Nephron progenitor cell (in vitro differentiated cells): ENCODE measurements at places on chromosomes 16 and 17.
A peak's percentile ranks its signal among the peaks of the same experiment; 100 is the strongest.

- DNase-seq: no peak
These were observed 21.3 kb upstream of the HEXD start for GRCh38 chr17:82396601-82397435.

- no peak for DNase-seq
These were observed 6.6 kb downstream of the ZDHHC7 start for GRCh38 chr16:85004587-85005205.

DNA sequence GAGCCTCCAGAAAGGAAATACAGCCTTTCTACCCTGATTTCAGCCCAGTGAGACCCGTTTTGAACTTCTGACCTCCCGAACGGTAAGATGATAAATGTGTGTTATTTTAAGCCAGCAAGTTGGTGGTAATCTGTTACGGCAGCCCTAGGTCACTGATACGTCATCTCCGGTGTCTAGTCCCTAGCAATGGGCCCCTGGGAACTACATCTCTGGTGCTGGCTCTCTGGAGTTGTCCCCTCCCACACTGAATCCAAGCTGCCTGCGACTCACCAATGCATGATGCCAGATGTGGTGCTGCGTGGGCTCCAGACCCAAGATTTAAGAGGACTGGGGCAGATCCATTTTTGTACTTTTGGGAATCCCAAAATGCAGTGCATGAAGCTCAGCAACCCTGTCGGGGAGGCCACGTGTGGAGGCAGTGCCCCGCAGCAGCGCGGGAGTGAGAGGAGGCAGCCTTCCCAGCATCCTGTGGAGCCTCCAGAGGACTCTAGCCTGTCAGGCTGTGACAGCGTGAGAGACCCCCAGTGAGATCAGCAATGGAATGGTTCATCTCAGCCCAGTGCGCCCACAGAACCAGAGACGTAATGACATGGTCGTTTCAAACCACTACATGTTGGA lies 43.6 kb upstream of the USP7 start:
- DNase-seq: peak; percentile 15

GRCh38 chr17:79295307-79295706 lies 220.7 kb downstream of the ENGASE start:
- DNase-seq: no peak

- DNase-seq: no peak
These were observed 6.6 kb upstream of the PIK3R6 start for GRCh38 chr17:8873801-8874715.

GRCh38 chr16:85075236-85075924 lies 36.9 kb downstream of the CIBAR2 start:
- DNase-seq: no peak

DNA sequence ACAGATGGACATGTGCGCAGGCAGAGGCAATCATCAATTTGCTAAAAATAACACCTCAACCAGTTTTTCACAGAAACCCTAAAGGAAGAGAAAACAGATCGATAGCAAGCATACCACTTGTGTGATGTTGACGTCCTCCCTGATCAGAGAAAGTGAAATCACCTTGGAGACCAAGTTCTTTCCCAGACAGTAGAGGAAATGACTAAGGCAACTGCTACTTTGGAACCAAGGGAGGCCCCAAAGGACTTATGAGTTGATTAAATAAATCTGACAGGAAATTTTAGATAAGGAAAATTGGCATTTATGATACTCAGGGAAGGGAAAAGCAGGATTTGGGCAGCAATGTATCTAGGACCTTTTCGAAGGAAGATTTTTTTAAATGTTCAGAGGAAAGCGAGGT lies 267.1 kb upstream of the ASIC2 start:
- no peak for DNase-seq

- peak; percentile 78 for DNase-seq
These were observed 587 bp upstream of the CDK5R1 start for GRCh38 chr17:32486111-32486700.

DNA sequence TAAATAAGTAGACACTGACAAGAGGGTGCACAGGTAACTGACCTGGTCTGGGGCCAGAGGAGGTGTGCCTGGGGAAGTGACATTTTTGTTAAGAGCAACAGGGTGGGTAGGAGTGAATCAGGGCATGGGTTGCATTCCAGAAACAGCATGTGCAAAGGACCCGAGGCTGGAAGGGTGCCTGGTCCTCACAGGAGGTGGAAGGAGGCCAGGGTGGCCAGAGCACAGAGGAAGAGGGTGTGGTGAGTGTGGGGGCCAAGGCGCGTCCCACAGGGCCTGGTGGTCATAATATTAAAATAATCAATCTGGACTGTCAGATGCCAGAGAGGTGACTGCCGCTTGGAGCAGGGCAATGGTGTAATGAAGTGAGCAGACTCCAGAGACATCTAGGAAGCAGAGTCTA lies 14.3 kb downstream of the ARHGAP23 start:
- no peak for DNase-seq

GRCh38 chr16:78852081-78852635 lies 748.4 kb downstream of the MAF start:
- DNase-seq: no peak

GRCh38 chr17:27741361-27741861 lies 58.9 kb downstream of the NOS2 start:
- no peak for DNase-seq

DNA sequence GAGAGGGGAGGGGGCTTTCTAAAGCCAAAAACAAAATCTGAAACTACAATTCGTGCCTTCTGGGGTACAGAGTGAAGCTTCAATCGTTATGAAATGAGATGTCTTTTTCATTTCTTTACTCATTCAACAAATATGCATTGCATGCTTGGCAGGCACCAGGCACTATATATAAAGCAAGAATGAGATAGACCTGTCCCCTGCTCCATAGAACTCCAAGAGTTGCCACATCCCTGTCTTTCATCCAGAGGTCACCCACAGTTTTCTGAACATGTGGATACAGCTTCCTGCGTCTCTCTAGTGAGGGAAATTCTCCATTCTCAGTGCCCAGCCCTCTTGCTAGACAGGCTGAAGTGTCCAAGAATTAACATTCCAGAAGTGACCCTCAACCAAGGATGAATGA lies 343.2 kb upstream of the MAF start:
- no peak for DNase-seq

- DNase-seq: peak; percentile 7
These were observed 31.1 kb upstream of the CARMIL2 start for GRCh38 chr16:67613808-67614207.

GRCh38 chr16:69143116-69143515 lies 10.7 kb downstream of the UTP4 start:
- no peak for DNase-seq

GRCh38 chr17:29046473-29046839 lies 3.5 kb downstream of the PIPOX start:
- no peak for DNase-seq
